ENCODE measurements at places on chromosomes 2 and 18. TPM values are rescaled to one million over a fixed set of nuclear protein-coding genes. Genes with fewer than 3 reads are reported as not detected.

Gene HOXD8
- total RNA-seq: 11.5 TPM

Gene SLC35F6
- total RNA-seq: 34.6 TPM

Gene PPIG
- total RNA-seq: 55.0 TPM

Gene AKAIN1
- not detected for total RNA-seq

Gene NCKAP5
- total RNA-seq: 2.4 TPM

Gene PRR30
- not detected for total RNA-seq

- no peak for DNase-seq
Observed at GRCh38 chr2:229947544-229947943, 25.2 kb downstream of the FBXO36 start.

DNA sequence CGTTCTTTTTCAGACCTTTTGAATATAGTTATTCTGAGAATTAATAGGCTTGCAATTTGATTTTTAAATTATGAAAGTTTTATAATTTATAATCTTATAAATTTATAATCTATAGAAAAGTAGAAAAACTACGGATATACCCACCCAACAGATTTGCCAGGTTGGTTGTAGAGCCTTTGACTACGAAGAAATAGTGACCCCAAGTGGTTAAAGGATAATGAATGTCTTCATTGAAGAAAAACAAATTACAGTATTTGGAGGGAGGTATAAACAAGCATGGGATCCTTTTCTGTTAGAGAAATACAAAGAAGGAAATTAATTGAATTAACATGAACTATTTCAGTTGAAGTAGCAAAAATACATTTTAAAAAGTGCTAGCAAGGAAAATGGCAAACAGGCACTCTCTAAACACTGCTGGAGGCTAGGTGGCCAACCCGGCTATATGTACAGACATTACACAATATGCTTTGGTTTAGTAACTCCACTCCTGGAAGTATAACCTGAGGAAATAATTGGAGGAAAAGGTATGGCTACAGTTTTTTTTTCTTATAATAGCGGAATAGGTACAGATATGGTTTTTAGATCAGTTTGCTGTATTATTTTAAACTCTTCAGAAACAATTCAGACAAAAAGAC, 110.9 kb downstream of the MIB1 start:
- DNase-seq: no peak

DNA sequence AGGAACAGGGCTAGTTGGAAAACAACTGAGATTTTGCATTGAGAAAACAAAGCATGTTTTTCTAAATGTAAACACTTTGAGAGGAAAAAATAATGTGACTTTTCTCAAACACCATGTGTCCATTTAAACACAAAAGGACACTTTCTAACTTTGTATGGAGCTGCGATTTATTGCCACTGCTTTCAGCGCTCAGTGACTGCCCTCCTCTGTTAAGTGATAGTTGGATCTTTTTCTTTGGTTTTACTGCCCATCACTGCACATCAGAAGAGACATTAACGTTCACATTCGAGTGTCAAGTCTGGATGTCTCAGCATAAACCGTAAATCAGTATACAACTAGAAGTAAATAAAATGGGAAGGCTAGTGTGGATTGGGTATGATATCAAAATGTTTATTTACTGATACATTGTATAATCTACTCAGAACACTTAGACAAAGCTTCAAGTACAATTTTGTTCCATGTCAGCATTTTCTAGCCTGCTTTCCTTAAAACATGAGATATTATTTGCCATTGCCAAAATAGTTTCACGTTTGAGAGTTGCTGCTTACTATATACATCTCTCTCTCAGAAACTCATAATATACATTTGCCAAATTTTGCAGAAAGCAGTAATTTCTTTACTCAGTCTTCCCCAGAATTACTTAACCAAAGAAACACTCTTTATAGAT, 237.6 kb downstream of the IKZF2 start:
- DNase-seq: no peak

DNA sequence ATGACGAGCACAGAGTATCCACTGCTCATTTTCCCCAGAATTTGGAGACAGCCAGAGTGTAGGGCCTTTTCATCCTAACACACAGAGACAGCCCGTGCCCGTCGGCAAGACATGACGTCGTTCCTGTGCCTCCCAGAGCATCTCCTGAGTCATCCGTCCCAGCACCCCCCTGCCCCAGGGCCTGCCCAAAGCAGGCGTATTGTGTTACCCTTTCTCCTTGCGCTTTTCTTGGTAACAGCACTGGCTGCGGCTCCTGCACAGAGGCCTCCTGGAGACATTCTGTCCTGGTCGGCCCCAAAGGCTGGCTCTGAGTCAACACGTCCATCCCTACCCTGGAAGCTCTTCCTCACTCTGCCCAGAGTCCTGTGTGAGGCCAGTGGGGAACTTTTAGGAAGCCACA, 217.1 kb downstream of the KLHL29 start:
- peak; percentile 75 for DNase-seq

- DNase-seq: no peak
Observed at GRCh38 chr2:111198701-111199100, 78.0 kb downstream of the BCL2L11 start.

- DNase-seq: no peak
Observed at GRCh38 chr2:118714118-118714517, 133.3 kb downstream of the EN1 start.

- no peak for DNase-seq
Observed at GRCh38 chr2:220857368-220857767, 714.7 kb downstream of the EPHA4 start.

GRCh38 chr2:120388222-120389035, 42.5 kb downstream of the INHBB start:
- DNase-seq: no peak

GRCh38 chr2:172097557-172098131, 5.1 kb downstream of the DLX2 start:
- no peak for DNase-seq

DNA sequence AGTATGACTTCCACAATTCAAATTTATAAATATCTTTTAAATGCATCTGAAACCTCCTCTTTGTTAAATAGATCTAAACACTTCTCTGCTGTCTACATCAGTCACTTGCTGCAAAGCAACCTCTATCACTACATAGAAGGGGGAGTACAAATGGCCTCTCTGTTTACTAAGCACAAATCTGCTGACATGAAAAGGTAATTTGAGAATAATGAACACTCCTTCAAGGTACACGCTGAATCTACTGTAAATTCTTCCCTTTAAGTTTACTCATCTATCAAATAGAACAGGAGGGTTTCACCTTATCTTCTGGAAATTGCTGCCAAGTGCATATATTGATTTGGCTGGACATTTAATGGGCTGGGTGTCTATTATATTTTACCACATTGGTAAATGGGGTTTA, 879.6 kb downstream of the SUCLG1 start:
- no peak for DNase-seq

DNA sequence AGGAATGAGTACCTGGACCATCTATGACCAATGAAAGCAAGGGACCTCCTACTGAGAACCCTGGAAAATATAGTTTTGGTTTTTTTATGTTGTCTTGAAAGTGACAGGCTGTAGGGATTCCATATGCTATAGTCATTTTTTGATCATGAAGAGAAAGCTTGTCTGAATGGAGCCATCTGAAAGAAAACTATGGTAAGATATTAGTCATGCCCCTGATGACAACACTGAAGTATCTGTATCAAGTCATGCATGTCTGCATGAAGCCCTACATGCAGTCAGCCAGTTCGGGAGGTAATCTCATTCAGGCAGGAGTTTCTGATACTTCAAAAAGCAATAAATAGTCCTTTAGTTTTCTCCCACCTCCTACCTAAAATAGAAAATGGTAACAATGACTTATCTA, 1042.0 kb downstream of the DPP10 start:
- no peak for DNase-seq

DNA sequence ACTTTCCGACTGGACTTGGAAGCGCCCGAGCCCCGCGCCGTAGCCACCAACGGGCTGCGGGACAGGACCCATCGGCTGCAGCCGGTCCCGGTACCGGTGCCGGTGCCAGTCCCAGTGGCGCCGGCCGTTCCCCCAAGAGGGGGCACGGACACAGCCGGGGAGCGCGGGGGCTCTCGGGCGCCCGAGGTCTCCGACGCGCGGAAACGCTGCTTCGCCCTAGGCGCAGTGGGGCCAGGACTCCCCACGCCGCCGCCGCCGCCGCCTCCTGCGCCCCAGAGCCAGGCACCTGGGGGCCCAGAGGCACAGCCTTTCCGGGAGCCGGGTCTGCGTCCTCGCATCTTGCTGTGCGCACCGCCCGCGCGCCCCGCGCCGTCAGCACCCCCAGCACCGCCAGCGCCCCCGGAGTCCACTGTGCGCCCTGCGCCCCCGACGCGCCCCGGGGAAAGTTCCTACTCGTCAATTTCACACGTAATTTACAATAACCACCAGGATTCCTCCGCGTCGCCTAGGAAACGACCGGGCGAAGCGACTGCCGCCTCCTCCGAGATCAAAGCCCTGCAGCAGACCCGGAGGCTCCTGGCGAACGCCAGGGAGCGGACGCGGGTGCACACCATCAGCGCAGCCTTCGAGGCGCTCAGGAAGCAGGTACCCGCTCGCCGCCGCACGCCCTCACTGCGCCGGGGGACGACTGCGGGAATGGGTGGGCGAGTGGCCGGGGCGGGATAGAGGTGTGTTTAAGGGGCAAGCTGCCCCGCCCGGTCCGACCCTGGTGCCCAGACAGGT, 713 bp downstream of the ATOH8 start:
- DNase-seq: peak; percentile 83

Data from aorta (tissue), 5 donors.